ENCODE measurements at places on chromosomes 7 and 10.

DNA sequence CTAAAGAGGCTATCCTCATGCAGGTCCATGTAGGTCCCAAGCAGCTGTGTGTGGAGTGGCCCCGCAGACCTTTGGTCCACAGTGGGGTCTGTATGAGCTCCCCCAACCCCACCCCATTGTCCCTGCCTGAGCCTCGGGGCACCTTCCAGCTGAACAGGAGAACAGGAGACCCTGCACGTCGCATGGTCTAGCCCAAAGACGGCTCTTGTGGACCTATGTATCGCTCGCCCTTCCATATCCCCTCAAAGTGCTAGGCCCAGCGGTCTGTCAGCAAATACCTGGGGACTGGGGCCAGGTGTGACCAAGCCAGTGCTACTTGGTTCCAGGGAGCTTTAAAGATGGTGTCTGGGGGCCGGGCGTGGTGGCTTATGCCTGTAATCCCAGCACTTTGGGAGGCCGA lies 43.0 kb downstream of the OAT start:
- DNase-seq = no peak

- no peak for DNase-seq
These were observed 575.3 kb downstream of the IPMK start for GRCh38 chr10:57692255-57692980.

GRCh38 chr10:28391283-28391682 lies 88.4 kb upstream of the MPP7 start:
- no peak for DNase-seq

DNA sequence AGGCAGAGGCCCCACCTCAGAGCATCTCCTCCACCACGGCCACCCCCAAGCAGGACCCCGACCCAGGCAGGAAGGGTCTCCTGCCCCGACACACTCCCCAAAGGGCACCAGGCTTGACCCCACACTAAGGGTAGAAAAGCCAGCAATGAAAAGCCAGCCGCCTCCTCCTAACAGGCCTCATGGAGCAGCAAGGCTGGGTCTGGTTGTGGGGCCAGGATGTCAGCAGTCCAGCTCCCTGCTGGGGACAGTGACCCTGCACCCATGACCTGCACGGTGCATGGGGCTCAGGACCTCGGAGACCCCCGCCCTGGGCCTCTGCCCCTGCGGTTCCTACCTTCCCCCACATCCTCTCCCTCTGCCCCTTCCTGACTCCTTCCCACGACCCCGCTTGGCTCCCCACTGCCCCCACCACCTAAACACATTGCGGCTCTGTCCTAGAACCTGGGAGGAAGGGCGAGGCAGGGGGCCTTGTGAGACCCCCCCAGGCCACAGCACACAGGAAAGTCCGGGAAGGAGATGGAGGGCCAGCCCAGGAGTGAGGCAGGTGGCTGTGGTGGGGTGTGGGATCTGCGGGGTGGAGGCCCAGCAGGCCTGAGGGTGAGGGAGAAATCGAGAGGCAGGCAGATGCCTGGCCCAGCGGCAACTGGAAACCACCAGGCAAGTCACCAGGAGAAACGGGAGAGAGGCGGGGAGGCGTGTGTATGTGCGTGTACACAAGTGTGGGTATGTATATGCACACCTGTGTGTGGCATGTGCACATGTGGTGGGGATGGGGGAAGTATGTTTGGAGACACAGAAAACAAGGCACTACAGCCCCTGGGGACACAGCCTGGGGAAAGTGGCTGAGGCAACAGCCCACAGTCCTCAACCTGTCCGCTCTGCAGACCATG lies 229.9 kb downstream of the MAD1L1 start:
- no peak for DNase-seq

DNA sequence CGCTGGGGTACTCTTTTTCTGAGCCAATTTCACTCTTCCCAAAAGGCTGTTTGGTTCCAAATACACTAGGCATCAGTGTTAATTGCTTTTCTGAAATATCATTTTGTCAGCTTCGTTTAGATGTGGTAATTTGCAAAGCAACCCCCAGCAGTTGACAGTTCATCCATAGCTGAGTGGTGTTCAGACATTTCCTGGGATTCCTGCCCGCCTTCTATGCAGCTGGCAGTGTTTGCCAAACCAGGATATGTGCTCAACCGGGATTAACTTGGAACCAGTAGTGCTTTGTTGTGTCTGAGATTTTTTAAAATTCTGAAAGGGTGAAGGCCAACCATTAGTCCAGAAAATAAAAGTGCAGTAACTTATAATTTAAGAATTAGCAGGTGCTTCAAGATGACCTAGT lies 25.2 kb upstream of the MKLN1 start:
- DNase-seq = no peak

- no peak for DNase-seq
These were observed 92.0 kb downstream of the LYZL2 start for GRCh38 chr10:30537586-30537985.

GRCh38 chr10:89644691-89644966 lies 413 bp downstream of the PANK1 start:
- DNase-seq = no peak

DNA sequence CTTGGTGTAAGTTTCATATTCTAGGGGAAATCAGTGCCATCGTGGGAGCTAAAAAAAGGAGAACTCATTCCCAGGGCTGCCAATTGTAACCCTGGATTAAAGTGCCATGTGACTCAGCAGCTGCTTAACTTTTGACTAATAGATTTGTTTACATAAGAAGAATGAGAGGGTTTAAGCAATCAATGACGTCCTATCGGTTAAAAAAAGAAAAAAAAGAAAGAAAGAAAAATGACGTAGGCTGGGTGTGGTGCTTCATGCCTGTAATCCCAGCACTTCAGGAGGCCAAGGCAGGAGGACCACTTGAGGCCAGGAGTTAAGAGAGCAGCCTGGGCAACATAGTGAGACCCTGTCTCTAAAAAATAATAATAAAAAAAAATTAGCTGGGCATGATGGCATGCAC lies 116.2 kb upstream of the AFAP1L2 start:
- DNase-seq = no peak

GRCh38 chr7:84216472-84216871 lies 21.9 kb upstream of the SEMA3A start:
- DNase-seq = no peak

- DNase-seq = no peak
These were observed 59.4 kb downstream of the SEMA3C start for GRCh38 chr7:80859272-80859970.

DNA sequence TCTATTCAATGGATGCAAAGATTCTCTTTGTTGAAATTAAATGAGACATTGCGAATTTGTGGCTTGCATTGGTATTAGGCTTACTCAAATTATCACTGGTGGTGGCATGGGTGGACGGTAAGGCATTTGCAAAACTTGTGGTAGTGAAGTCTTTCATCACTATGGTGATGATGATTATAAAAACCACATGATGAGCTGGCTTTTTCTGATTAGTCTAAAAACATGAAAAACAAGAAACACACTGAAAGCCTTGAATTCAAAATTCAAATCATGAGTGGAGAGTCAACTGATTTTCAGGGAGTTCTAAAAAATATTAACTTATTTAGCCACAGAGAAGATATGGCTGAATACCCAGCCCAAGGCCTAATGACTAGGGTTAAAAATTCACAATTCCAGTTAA lies 99.8 kb upstream of the HGF start:
- no peak for DNase-seq

DNA sequence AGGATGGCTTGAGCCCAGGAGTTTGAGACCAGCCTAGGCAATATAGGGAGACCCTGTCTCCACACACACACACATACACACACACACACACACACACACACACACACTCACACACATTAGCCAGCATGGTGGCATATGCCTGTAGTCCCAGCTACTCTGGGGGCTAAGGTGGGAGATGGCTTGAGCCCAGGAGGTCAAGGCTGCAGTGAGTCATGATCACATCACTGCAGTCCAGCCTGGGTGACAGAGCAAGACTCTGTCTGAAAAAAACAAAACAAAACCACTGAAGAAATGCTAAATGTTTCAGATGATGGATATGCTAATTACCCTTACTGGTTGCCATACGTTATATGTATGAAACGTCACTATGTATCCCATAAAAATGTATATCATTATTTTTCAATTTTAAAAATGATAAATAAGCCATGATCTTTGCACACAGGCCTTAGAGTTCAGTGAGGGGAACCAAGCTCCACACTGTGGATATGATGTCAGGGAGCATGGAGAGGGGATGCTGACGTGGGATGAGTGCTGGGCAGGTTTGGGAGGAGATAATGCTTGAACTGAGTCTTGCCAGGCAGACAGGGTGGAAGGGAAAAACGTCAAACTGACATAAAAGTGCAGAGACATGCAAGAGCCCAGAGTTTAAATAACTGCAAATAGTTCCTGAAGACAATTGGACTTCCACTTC lies 45.9 kb upstream of the ARHGAP12 start:
- DNase-seq = no peak

- DNase-seq = no peak
These were observed 13.6 kb downstream of the PNLIPRP2 start for GRCh38 chr10:116634126-116634975.

DNA sequence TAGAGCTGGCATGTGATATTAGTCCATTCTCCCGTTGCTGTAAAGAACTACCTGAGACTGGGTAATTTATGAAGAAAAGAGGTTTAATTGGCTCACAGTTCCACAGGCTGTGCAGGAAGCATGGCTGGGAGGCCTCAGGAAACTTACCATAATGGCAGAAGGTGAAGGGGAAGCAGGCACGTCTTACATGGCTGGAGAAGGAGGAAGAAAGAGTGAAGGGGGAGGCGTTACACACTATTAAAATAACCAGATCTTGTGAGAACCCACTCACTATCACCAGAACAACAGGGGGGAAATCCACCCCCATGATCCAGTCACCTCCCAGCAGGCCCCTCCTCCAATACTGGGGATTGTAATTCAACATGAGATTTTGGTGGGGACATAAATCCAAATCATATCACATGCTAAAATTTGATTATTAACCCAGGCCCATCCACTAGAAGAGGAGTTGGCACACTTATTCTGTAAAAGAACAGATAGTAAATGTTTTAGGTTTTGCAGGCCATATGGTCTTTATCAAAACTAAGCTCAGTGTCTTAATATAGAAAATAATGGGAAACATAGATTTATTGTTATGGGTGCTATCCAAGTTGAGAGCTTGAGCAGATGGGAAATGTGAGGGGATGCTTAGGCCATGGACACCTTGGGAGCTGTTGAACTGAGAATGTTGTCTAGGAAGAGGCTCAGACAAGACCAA lies 18.6 kb upstream of the HK1 start:
- DNase-seq = no peak

- no peak for DNase-seq
These were observed 53.7 kb upstream of the CFAP46 start for GRCh38 chr10:132995909-132996602.

GRCh38 chr10:74968667-74969061 lies 142.3 kb downstream of the KAT6B start:
- peak; percentile 31 for DNase-seq

- DNase-seq = no peak
These were observed 4.7 kb upstream of the FRMPD2 start for GRCh38 chr10:48279081-48279751.

DNA sequence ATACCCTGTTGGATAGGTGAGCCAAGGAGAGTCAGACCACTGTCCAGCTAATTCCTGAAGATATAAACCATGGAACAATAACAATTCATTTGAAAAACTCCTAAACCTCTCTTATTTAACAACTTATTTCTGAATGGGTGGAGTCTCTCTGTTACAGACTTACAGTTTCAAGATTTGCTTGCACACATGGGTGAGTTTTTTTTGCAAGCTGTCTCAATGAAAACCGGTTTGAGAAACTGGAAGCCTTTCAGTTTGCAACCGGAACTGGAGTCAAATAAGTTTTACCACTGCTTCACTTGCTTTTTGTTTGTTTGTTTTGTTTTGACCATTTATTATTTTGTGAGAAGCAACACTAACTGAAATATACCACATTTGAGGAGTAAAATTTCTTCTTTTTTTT lies 243.8 kb downstream of the MTERF1 start:
- no peak for DNase-seq

DNA sequence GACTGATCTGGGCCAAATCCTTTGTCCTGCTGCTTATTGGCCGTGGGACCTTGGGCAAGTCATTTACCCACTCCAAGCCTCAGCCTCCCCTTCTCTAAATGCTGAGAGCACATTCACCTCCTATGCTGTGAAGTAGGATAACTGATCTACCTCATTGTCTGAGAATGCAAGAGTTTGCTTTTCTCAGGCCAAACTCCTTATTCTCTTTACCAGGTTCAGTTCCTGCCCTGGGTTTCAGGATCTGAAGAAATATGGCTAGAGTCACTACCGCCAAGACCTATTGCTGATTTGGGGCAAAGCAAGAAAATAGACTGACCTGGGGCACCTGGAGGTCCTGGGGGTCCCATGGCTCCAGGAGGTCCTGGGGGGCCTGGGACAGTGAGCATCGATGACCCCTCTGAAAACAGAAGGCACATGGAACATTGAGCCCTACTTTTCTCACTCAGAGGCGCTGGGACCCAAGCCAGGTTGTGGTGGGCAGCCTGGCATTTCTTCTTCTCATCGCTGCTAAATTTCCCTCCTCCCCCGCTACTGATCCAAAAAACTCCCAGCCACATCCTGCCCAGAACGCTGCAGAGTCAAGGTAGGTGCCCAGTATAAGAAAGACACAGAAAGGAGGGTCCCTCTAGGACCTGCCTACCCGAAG lies 42.4 kb downstream of the COL17A1 start:
- DNase-seq = no peak

GRCh38 chr10:21473135-21473534 lies 52.3 kb downstream of the SKIDA1 start:
- no peak for DNase-seq

- DNase-seq = no peak
These were observed 96.7 kb downstream of the ZRANB1 start for GRCh38 chr10:125038637-125039036.

DNA sequence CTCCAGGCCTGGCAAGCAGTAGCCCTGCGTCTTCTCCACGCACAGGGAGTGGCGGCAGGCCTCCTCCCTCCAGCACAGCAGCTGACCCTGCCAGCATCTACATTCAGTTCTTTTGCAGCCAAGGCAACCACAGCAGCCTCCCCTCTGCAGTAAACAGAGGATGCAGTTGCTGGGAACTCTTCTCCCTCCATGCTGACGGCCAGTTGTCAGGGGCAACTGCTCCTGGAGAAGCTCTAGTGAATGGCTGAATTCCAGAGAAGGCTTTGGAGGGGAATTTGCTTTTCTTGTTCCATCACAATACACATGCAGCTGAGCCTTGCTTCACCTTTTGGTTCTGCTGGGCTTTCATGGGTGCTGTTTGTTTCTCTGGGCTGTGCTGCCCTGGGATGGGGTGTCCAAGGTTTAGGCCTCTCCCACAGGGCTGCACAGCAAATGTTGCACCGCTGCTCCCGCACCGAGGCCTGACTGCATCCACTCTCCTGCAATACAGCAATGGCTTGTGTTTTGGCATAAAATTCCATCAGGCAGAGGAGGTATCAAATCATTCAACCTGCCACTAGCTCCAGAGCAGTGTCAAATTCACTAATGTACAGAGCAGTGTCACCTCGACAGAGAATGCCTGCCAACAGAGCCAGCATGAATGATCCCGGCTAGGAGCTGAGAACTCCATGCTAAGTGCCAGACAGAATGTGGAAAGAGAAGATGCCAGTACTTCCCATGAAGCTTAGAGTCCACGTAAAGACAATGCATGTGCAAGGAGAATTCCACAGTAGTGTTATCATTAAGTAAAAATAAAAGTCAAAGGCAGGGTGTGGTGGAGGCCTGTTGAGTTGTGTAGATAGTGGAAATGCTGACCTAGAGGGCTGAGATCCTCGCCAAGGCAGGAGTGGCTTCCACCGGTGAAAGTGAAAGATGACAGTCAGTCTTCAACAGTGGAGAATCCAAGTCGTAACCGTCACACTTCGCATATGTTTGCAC lies 399.6 kb downstream of the DPP6 start:
- no peak for DNase-seq

All from DMS79 treated with DMSO at 0.1 percent for 48 hours (cell line).